ENCODE measurements at places on chromosomes 6 and 20.

- no peak for DNase-seq
These were observed 13.2 kb downstream of the GCNT2 start for GRCh38 chr6:10534419-10534762.

- DNase-seq: peak; percentile 49
These were observed 1.3 kb upstream of the LRRC1 start for GRCh38 chr6:53793318-53794136.

DNA sequence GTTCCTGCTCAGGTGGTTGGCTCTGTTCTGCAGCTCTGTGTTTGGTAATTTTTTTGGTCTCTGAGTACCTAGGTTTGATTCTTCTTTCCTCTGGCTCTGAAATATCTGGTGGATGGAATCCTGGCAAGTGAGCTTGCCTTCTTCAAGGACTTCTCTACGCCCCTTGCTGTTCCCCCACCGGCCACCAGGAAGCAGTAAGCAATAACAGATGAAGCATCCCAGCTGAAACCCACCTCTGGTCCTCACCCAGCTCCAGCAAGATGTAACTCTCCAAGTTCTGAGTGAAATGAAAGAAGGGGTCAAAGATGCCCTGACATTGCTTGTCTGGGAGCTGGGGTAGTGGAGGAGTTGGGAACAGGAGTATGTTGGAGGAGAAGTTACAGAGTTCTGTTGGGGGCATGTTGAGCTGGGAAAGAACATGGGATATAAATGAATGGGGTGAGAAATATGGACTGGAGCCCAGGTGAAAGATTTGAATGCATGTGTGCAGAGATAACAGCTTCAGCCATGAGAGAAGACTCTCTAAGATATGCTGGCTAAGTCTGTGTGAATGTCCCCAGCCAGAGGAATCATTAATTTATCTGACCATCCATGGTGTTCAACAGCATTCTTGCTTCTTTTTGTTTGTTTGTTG, 51.3 kb upstream of the GLP1R start:
- peak; percentile 11 for DNase-seq

DNA sequence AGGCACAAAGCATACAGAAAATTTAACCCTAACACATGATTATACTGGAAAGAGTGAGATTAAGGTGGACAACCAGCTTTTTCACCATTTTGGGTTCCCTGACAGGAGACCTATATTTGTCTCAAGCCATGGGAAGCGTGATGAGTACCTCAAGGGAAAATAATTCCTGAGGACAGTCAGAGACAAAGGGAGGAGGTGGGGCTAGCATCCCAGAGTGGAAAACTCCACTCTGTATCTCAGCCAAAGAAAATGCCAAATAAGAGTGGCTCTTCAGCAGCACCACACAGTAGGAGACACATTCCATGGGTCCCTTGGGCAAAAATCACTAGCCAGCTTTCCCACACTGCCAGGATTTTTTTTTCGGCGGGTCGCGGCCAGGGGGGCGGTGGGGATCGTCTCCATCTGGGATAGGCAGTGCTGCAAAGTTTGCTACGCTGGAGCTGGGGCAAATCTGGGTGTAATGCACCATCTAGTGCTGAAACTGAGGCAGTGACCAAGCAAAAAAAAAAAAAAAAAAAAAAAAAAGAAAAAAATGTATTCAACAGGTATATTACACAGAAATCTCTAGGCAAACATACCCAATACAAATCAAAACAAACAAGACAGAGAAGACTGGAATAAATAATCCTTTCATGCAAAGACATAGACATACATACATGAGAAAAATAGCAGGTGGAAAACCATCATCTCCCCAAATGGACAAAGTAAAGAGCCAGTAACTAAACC, 77.3 kb upstream of the SLC35F1 start:
- DNase-seq: peak; percentile 60

DNA sequence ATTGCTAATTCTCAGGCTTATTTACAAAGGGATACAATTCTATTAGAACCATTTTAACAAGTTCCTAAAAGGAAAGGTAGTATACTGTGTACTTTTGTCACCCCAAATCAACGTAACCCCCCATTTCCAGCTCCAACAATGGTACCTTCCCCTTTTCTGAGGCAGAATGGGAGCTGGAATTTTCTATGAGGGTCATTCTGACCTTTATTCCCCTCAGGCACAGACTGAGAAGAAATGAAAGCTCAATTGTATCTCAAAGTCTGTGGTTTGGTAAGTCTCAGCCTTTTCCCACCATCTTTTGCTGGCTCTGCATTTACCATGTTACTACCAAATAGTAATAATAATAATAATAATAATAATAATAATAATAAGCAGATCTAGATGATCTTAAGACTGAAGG, 571.0 kb downstream of the RNF144B start:
- DNase-seq: no peak

DNA sequence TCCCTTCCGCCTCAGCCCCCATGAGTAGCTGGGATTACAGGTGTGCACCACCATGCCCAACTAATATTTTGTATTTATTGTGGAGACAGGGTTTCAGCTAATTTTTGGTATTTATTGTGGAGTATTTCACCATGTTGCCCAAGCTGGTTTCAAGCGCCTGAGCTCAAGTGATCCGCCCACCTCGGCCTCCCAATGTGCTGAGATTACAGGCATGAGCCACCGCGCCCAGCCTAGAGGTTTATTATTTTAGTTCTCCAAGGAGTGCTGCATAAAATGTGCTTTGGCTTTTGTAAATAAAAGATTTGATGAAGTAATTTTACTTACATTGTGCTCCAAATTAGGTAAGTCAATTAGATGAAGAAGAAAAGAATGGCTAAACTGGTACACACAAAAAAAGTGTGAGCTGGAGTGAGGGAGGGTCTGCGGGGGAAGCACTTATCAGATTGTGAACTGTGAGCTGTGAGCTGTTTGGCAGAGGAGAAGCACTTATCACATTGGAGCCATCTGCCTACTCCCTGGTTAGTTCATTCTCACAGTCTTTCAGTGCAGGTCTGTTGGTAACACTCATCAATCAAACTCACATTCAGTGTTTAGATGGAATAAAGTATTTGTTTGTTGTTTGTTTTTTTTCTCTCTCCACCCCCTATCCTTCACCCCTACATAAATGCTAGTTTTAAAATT, 398.0 kb downstream of the EPHA7 start:
- no peak for DNase-seq

GRCh38 chr6:72955666-72956065, 269.6 kb downstream of the KHDC1L start:
- no peak for DNase-seq

- peak; percentile 66 for DNase-seq
These were observed 482.4 kb upstream of the MMS22L start for GRCh38 chr6:97765461-97765860.

DNA sequence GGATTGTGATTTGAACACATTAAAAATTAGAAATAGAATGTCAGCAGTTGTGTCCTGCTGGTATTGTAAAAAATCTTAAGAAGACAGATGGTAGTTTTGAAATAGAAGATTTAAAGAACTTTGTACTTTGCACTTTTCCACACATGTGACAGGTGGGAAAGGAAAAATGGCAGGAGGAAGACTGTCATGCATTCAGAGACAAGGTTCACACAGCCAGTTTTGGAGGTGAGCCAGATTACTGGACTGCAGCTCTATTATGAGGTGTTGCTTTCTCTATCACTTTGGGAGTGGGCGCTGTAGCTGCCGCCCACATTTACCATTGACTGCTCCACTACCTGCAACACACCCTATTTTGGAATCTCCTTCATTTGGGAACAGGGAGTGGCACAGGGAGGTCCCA, 12.1 kb upstream of the NDUFAF4 start:
- DNase-seq: no peak

GRCh38 chr6:27592481-27593199, 119.7 kb upstream of the ZNF184 start:
- DNase-seq: peak; percentile 66

DNA sequence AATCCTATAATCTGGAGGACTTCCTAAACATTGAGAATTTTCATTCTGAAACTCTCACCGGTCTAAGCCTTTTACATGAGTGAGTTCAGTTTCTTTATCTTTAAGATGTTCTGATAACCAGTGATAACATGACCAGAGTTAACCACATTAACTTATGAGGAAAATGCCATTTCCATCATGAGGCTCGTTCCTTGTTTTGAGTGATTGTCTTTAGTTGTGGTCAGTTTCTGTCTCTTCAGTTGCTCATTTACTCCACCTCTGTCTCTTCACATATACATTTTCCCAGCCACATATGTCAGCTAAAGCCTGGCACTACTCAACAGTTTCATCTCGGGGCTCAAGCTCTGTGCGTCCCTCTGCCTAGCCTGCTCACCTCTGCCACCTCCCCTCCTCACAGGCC, 70.4 kb downstream of the JAG1 start:
- no peak for DNase-seq

DNA sequence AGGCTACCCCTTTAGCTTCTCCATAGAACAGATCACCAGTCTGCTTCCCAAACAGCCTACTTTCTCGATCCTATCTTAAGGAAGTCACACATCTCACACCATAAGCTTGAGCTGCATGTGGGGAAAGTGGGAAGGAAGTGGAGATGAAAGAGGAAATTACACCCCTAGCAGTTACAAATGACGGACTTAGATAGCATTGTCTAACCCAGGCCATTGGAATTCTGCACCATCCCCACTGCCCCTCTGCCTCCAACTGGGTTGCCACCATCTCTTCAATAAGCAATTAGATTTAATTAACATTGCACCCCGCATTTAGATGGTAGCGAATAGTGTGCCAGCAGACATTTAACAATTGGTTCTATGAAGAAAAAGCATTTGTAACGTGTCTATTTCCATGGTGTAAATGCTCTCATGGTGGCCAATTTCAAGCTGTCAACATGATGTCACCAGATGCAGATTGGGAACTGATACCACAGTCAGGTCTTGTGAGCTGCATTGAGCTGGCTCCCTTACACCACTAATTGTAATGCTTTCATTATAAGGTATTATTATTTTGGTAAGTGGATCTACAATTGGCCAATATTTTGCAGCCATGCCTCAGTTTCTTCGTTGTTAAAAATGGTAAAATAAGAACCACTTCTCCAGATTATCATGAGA, 124.7 kb downstream of the CD24 start:
- no peak for DNase-seq

DNA sequence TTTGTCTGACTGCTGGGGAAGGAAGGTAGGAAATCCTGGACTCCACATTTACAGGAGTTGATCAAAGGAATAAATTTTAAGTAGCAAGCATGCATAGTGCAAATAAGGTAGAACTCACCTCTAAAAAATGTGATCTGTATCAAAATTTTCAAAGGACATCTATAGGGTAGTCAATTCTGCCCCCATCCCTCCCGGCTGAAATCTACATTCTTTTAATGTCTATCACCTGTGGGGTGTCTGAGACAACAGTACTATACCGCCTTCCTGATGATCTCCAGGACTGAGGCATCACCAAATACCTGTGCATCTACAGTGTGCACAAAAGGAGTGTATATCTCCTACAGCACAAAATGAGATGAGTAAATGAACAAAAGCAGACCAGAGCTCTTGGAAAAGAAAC, 19.9 kb downstream of the CPNE1 start:
- no peak for DNase-seq

DNA sequence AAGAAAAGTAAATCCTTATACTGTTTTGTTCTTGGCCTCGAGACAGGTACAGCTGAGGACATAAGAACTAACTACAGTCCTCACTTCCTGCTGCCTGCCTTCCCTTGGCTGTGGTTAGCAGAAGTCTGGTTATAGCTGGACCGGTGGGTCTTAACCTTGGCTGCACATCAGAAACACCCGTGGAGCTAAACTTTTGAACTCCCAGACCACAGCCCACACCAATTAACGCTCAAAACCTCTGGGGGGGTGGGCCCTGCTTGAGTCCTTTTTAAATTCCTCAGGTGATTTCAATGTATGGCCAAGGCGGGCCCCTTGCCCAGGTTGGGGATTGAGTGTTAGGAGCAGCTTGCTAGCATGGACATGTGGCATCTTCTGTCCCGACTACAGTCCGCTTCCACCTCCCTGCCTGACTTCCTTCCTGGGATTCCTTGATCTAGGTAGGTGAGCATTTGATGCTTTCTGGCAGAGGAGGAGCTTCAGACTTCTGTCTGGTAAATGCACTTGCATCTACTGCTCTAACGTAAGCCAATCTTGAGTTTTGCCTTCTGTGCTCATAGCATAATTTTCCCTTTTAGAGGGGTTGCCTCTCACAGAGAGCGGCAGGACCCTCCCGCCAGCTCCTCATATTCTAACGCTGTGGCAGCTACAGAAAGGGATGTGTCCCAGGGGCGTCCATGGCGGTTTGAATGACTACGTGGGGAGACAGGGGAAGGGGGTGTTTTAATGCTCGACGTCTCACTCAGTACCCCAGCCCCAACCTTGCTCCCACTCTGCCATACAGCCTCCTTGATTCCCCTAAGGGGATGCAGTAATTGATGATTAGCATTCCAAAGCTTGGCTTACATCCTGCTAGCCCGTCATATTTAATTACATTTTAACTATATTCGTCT, 390.1 kb downstream of the ZFAND3 start:
- DNase-seq: no peak

- peak; percentile 24 for DNase-seq
These were observed 65.7 kb upstream of the EEF1A1 start for GRCh38 chr6:73586416-73586974.

DNA sequence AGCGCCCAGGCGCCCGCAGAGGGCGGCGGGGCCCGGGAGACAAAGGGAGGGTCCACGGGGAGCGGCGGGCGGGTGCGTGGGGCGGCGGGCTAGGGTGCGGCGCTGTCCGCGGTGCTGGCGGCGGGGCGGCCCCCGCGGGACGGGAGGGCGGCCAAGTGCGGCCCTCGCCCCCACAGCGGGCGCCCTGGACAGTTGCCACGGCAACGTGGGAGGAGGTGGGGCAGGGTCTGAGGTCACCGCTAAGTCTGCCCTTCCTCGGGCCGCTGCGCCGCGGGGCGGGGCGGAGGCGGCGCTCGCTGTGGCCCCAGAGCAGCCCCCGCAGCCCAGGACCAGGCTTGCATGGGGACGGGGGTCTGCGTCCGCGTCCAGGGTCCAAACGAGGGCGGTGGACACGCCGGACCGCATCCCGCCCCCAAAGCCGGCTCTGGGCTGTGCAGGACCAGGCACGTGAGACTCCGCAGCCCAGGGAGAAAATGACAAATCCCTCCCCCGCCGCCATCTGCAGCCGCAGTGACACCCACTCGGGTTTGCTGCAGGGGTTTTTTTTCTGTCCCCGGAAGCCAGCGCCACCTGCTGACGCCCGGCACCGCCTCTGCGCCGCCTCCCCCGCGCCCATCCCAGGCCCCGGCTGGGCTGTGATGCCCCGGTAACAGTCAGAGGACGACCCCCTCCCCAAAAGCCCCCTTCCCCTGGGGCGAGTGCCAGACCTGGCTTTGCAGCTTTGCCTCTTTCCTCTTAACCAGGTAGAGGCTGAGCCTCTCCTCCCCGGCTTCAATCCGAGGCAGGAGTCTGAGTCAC, 36.8 kb downstream of the YTHDF1 start:
- peak; percentile 56 for DNase-seq

DNA sequence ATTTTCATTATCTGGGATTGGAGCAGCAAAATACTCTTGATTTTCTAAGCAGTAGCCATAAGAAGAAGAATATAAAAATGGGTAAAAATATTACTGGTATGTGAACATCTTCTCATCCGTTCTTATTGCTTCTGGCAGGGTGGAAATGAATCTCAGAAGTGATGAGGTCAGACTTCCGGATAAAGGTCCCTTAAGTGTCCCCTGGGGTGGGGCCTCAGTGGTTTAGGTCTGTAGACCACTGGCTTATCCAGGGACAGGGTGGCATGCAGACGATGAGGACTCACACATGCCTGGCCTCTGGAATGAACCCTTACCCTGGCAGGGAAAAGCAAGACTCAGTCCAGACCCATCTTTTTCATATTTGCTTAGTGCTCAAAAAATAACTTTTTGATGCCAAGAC, 143.3 kb downstream of the UST start:
- peak; percentile 50 for DNase-seq

Measured in GM03348 (cell line).